ENCODE measurements at places on chromosomes 7 and 10.

- no peak for DNase-seq
Observed at GRCh38 chr7:25861601-25862260, 290.3 kb upstream of the NFE2L3 start.

GRCh38 chr10:127459918-127460317, 89.2 kb upstream of the NPS start:
- DNase-seq = no peak

GRCh38 chr7:15402436-15403136, 159.2 kb downstream of the AGMO start:
- no peak for DNase-seq

GRCh38 chr10:19256331-19256730, 207.7 kb downstream of the MALRD1 start:
- no peak for DNase-seq

- DNase-seq = no peak
Observed at GRCh38 chr7:81672872-81673271, 97.0 kb downstream of the HGF start.

- DNase-seq = no peak
Observed at GRCh38 chr10:44788147-44789129, 122.7 kb upstream of the TMEM72 start.

GRCh38 chr7:119708891-119709290, 564.1 kb upstream of the KCND2 start:
- DNase-seq = no peak

DNA sequence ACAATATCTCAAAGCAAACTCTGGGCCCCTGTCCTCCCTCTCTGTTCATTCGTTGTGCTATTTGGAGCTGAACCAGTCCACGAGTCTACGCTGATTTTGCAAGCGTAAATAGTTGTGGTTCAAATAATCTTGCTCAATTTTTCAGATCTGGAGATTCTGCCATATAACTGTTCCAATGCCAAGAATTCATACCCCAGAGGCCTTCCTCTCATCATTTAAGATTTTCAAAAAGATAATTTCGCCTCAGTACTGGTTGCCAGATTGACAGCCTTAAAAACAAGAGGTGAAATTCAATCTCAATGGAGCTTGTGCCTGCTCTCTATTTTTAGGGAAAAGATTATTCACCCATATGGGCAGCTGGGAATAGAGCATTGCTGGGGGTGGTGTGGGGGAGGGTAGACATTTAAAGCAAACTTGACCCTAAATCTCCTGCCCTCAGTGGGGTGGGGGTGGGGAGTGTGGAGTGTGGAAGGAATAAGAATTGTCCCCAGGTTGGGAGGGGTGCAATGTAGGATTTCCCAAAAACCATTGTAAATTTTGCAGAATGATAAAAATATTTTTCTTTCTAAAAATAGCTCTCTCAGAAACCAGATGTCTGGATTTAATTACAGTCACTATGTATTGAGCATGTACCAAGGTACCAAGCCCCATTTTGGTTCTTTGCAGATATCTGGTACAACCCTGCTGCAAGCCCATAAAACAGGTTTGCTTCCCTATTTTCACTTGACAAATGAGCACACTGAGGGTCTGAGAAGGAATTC, 104.7 kb upstream of the EEPD1 start:
- DNase-seq = no peak

DNA sequence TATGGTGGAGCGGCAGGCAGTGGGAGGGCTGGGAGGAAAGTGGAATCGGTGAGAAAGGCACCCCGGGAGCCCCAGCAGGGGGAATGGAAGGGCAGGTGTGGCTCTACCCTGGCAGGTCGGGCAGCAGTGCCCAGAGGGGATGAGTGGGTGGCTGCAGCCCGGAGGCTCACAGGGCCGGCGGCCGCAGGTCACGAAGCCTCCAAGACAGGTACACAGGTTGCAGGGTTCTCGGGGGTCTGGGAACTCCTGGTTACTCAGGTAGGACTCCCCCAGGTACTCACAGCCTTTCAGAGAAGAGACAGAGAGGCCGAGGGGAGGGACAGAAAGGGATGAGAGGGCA, 21.8 kb downstream of the KCP start:
- DNase-seq = no peak

DNA sequence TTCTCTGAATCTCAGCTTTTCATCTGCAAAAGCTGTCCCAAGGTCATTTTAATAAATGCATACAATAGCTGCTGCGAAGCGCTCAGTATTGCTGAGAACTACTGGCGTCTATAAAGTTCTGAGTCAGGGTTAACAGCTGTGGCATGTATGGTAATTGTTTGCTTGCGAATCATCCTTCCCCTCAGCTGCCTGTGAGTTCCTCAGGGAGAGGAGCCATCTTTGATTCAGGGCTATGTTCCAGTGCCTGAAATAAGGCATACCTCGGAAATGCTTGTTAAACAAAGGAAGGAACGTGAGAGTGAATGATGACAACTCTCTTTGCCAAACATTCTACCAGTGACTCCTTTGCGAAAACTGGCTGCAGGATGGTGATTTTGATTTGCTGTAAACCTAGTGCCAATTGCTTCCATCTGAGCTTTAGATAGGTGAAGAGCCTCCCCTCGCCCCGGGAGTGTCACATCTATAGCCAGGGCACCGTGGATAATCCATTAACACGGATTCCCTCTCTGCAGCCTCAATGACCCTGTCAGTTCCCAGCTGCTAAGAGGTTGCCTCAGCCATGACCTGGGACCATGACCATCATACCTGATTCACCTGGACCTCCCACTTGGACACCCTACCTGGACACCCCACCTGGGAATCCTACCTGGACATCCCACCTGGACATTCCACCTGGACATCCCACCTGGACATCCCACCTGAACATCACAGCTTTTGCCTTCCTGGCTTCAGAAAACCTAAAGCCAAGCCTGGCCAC, 39.6 kb downstream of the GPRIN2 start:
- DNase-seq = no peak

GRCh38 chr7:108286290-108286904, 156.2 kb upstream of the LAMB4 start:
- DNase-seq = no peak

DNA sequence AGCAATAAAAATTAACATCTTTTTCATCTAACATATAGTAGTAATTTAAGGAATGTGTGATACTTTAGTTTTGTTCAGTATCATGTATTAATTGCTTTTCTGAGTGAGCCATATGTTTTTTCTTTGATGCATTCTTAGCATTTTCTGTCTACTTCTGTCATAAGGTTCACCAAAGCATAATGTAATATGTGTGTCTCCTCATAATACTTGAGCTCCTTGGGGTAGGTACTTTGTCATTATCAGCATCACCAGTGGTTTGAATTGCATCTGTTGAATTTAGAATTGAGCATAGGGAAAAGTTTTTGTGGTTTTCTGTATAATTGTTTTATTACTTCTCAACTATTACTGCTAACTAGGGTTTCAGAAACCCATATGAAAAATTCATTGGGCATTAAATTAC, 26.5 kb downstream of the VPS50 start:
- DNase-seq = no peak

- DNase-seq = no peak
Observed at GRCh38 chr7:3214090-3214413, 87.0 kb upstream of the SDK1 start.

DNA sequence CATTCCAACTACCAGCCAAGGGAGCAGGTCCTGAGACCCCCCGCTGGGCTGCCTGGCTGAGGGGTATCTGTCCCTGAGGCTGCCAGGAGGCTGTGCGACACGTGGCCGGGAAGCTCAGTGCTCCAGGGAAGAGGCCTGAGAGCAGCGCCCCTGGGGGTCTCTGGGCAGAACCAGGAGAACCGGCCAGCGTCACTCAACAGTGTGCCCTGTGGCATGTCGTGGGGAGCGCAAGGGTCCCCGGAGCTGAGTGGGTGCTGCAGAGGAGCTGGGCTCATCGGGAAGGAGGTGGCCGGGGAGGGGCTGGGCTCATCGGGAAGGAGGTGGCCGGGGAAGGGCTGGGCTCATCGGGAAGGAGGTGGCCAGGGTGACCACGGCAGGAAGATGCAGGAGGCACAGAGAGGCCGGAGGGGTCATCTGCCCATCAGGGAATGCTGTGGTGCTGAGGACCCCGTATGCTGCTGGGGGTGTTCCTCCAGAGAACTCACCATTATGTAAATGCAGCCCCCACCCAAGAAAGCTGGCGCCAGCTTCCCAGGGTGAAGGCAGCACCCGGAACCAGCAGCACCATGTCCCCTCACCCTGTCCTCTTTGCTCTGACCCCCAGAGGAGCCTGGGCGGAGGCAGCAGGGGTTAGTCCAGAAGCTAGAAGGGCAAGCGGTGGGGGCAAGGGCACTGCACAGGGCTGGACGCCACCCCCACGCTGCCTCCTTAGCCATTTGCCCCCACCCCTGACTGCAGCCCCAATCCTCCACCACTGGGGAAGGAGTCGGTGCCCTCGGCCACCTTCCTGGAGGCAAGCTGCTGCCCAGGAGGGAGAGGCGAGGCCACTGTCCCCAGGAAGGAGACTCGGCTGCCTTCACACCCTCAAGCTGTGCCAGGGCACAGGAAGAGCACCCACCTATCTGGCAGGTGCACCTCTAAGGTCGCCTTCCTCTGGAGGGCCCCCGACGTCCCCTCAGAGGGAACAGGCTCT, 33.3 kb downstream of the CALML3 start:
- no peak for DNase-seq

GRCh38 chr10:103616705-103617601, 123.4 kb downstream of the NEURL1 start:
- no peak for DNase-seq

- DNase-seq = no peak
Observed at GRCh38 chr7:71630516-71630915, 498.6 kb downstream of the GALNT17 start.

GRCh38 chr10:49154641-49155040, 20.8 kb upstream of the FAM170B start:
- no peak for DNase-seq

GRCh38 chr10:131742500-131742951, 158.3 kb upstream of the PPP2R2D start:
- DNase-seq = no peak

- no peak for DNase-seq
Observed at GRCh38 chr7:22944510-22944909, 69.4 kb downstream of the HYCC1 start.

- no peak for DNase-seq
Observed at GRCh38 chr7:78062214-78062613, 263.6 kb downstream of the PHTF2 start.
